ENCODE measurements at places on chromosomes 4 and X. TPM values are rescaled to one million over a fixed set of nuclear protein-coding genes. Genes with fewer than 3 reads are reported as not detected.
A peak's percentile ranks its signal among the peaks of the same experiment; 100 is the strongest.

- no peak for DNase-seq
Measured at GRCh38 chr4:38062776-38063097, 102.5 kb downstream of the PTTG2 start.

Gene EMD
- total RNA-seq: 75.1 TPM

- no peak for DNase-seq
Measured at GRCh38 chr4:179843370-179843769, 2399.8 kb upstream of the TENM3 start.

Gene MID1
- total RNA-seq: 70.5 TPM

Gene JADE3
- 17.0 TPM for total RNA-seq

DNA sequence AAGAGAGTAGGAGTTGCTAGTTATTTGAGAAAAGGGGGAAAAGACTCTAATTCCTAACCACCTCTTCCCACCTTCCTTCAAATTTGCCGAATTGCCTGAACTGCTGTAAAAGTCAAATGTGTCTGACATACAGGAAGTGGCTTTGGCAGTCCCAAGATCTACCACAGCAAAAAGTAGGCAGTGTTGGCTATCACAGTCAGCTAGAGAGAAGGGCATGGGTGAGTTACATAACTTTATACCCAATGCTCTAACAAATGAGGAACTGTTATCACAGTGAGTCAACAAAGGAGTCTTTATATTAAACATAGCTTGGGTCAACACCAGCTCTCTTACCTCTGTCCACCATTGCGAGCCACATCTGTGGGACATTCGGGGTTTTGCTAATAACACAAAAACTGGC lies 2.4 kb upstream of the MBNL3 start:
- DNase-seq: peak; percentile 43

- DNase-seq: no peak
Measured at GRCh38 chr4:140094438-140095420, 59.3 kb downstream of the MAML3 start.

Gene HSFX4
- not detected for total RNA-seq

DNA sequence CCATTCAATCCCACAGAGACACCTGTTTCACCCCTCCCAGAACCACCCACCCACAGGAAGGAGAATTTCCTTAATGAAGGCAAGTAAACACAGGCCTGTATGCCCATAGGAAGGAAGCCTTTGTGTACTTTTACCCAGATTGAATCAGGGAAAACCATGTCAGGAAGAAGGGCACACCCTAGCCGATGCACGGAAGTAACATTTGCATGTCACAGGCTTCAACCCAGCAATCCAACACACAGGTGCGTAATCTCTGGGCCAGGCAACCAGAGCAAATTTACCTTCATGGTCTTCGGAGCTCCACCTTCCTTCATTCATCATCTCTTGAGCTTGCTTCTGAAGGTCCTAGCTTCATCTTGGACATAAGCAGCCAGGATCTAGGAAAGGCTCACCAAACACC lies 206.3 kb downstream of the SHROOM3 start:
- DNase-seq: no peak

- peak; percentile 38 for DNase-seq
Measured at GRCh38 chr4:74230902-74231499, 73.1 kb downstream of the MTHFD2L start.

- no peak for DNase-seq
Measured at GRCh38 chrX:2901367-2902036, 27.6 kb downstream of the ARSD start.

- DNase-seq: no peak
Measured at GRCh38 chr4:74930162-74930561, 2.8 kb upstream of the PARM1 start.

- DNase-seq: no peak
Measured at GRCh38 chrX:153633607-153634180, 13.3 kb upstream of the DUSP9 start.

Gene RPGR
- 8.9 TPM for total RNA-seq

GRCh38 chr4:92529510-92529909 lies 225.7 kb downstream of the GRID2 start:
- no peak for DNase-seq

Gene MAGEA9
- total RNA-seq: not detected

DNA sequence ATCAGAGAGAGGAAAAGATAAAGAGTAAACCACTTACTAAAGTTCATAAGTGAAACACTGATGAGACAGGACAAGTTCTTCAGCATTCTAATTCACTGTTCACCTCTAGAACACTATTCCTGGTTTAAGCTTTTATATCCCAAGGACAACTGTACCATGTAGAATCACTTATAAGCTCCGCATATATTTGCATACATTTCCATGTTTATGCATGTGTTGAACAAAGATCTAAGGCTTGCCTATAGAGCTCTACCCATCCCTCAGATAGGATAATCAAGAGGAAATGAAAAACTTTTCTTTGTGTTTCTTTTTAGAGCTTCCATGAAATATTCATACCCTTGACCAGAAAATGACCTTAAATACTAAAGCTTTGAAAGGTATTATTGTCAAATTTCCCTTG lies 156.9 kb upstream of the BMP3 start:
- no peak for DNase-seq

Gene LUZP4
- not detected for total RNA-seq

- DNase-seq: no peak
Measured at GRCh38 chr4:122764821-122765215, 32.3 kb downstream of the BBS12 start.

GRCh38 chr4:23305026-23305425 lies 584.8 kb downstream of the PPARGC1A start:
- DNase-seq: no peak

Gene ASB12
- total RNA-seq: not detected

Gene IL2RG
- total RNA-seq: 0.57 TPM

DNA sequence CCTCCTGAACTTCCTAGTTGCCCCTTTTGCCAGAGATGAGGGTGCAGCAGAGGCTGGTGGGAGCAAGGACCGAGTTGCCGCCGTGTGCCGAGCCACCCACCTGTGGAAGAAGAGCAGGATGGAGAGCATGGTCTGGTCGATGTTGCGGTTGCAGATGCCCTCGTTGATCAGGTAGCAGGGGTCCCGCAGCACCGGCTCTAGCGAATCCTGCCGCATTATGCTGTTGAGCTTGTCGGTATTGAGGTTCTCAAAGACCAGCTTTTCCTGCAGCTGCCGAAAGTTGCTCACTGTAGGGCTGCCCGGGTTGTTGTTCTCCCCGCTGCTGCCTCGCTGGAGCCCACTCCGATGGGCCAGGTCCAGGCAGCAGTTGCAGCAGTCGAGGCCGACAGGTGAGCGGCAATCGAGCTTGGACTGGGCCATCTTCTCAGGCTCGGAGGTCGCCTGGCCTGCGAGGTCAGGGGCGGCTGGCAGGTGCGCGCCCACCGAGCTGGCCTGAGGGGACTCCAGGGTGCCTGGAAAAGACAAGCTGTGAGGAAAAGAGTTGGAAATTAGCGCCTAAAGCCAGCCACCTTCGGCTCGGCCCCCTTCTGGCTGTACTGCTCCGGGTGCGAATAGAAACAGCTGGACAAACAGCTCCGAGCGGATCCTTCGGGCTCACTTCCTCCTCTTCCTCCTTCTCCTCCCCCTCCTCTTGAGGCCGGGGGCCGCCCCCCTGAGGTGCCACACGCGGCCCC lies 420 bp downstream of the TSC22D3 start:
- DNase-seq: no peak

DNA sequence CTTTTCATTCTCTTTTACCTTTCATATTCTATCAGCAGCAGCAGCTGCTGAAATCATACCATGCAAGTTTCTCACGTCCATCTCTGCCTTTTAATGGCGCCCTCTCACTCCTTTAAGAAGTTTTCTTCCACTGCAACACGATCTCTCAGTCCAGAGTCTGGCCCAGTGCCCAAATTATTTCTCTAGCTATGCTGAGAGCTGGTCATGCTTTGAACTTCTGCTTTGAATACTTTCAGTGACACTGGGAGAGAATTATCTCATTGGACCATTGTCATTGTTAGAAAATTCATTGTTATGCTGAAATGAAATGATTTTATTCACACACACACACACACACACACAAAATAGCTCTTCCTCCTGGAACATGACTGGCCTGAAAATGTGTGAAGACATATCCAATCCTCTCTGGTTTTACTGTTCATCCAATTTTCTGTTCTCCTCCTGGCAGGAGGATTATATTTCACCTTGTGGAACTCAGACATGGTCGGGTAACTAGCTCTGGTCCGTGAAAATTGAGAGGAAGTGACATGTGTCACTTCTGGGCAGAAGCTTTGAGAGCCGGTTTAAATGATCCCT lies 1.3 kb upstream of the PDHA1 start:
- no peak for DNase-seq

- no peak for DNase-seq
Measured at GRCh38 chr4:123893011-123893981, 496.7 kb downstream of the SPRY1 start.

GRCh38 chr4:7364979-7365378 lies 69.8 kb downstream of the PSAPL1 start:
- DNase-seq: no peak

Gene TLL1
- total RNA-seq: not detected

Gene KCTD8
- not detected for total RNA-seq

GRCh38 chrX:37509349-37509748 lies 62.1 kb upstream of the LANCL3 start:
- peak; percentile 18 for DNase-seq

Gene ZGRF1
- 12.6 TPM for total RNA-seq

DNA sequence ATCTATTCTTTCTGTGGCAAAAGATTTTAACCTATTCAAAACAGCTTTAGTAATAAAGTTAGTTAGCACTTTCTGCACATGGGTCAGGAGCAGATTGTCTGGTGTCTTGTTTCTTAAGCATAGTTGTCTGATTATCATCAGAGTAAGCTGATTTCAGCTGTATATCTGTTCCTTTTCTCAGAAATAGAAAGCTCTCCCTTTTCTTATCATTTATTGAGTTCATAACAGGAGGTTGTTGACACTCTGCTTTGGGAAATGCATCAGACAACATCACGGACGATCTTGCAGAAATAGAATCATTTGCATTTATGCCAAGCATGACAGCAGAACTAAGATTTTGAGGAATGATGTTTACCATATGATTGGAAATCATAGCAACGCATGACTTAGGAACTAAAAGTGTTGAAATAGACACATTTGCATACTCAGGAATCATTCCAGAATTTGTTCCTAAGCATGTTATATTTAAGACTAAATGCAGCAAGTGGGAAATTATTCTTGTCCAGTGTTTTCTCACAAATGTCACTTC lies 66.7 kb downstream of the RBMX2 start:
- DNase-seq: no peak

Gene OTUD6A
- total RNA-seq: not detected

GRCh38 chrX:46856483-46856882 lies 19.6 kb downstream of the RP2 start:
- no peak for DNase-seq
